ENCODE measurements at places on chromosomes 2 and 18.

GRCh38 chr2:38202713-38203445, 126.9 kb upstream of the CYP1B1 start:
- no peak for DNase-seq

DNA sequence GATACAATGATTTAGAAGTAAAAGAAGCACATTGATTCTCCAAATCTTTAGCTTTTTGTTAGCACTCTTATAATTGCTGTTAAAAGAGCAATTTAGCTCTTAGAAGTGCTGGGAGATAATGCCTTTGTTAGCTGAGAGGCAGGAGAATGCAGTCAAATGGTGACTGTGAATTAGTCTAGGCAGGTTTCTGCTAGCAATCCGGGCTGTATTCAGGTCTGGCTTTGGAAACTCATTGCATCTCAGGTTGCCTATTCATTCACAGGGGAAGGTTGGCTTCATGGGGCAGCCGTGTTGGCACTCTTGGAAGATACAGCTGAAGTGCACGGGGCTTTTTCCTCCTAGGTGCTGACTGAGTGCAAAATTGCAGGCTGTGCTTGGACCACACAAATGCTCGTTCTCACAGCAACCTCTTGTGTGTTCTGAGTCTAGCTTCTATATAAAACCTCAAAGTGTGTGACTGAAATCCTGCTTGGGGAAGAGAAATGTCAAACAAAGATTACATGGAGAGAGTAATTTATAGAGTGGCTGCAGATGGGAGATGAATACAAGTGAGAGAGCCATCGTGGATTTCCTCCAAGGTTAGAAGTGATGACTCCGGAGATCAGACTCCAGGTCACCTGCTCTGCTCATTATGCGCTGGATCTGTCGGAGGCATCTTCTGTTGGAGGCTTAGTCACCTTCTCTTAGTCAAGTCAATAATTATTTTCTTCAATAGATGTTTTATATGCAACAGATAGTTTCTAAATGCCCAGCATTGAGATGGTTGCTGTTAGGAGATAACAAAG, 167.8 kb downstream of the PMAIP1 start:
- no peak for DNase-seq

DNA sequence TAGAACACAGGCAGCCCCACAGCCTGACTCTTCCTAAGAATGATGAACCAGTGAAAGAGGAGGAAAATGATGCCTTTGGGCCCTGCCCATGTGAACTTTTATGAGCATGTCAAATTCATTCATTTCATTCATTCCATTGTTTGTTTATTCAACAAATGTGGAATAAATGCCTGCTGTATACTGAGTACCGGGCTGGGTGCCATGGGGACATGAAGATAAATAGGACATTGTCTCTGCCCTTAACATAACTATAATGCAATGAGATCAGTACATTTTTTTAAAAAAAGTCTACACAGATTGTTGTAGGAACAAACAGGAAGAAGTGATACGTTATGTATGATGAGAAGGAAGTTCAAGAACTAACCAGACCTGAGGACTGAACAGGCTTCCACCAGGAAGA, 14.7 kb downstream of the MREG start:
- no peak for DNase-seq

GRCh38 chr2:151070253-151070652, 191.4 kb downstream of the RBM43 start:
- no peak for DNase-seq

DNA sequence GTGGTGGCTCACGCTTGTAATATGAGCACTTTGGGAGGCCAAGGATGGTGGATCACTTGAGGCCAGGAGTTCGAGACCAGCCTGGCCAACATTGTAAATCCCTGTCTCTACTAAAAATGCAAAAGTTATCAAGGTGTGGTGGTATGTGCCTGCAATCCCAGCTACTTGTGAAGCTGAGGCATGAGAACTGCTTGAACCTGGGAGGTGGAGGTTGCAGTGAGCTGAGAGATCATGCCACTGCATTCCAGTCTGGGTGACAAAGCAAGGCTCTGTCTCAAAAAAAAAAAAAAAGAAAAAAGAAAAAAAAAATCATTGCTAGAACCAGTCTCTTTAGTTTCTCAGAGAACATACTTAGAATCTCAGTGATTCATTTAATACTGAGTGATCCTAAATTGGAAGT, 217.1 kb downstream of the DYM start:
- no peak for DNase-seq

DNA sequence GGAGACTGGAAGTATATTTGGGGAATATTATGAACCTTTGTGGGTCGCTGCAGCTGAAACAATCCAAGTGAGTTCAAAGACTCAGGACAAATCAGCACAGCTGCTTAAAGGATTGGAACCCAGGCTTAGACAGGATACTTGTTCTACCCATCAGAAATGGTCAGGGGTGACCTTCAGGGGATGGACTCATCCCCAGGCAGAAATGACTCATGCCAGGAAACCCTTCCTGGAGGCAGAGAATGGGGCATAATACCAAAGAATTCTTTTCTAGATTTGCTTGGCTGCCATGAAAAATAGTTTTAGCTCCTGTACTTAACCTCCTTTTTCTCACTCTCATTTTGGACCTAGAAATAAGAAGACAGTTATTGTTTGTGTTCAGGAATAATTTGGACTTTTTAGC, 425.5 kb downstream of the TSN start:
- DNase-seq = no peak

DNA sequence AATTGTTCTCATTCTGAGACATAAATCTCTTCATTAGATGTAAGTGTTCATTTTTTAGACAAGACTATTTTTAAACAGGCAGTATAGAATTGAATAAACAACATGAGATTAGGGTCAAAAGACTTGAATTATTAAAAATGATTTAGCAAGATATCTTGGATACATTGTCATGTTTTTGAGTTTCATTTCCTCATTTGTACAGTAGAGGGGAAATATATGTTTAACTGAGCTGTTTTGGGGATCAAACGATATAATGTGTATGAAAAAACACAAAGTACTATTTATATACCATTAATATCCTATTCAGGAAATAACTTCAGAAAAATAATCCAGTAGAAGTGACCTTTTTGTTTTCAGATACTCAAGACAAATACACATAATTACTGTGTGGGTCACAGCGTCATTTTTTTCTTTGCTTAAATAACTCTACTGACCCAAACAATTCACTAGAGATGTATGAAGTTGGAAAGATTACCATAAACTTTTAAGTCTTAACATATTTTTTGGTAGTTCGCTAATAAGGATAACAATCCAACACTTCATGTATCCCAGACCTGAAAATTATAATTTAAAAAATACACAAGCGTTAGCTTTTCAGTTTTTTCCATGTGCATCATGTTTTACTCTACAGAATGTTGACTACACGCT, 896 bp upstream of the ASXL3 start:
- DNase-seq = no peak

- DNase-seq = no peak
Measured at GRCh38 chr2:10252224-10252623, 50.5 kb upstream of the HPCAL1 start.

GRCh38 chr18:65073060-65073550, 677.7 kb upstream of the CDH7 start:
- no peak for DNase-seq

DNA sequence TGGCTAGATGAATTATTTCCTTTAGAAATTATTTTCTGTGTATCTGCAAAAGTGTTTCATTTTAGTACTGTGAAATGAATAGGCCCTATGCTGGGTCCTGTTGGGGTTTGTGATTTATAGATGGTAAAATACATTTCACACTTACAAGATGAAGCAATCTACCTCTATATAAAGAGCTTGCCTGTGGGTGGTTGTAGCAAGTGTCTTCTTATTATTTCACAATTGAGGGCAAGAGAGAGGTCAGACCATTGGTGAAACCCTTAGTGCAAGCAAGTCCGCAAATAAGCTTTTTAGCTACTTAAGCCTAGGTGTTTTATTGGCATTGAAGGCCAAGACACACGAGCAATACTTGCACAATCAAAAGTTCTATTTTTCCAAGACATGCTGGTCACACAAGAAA, 153.1 kb downstream of the FMNL2 start:
- DNase-seq = no peak

DNA sequence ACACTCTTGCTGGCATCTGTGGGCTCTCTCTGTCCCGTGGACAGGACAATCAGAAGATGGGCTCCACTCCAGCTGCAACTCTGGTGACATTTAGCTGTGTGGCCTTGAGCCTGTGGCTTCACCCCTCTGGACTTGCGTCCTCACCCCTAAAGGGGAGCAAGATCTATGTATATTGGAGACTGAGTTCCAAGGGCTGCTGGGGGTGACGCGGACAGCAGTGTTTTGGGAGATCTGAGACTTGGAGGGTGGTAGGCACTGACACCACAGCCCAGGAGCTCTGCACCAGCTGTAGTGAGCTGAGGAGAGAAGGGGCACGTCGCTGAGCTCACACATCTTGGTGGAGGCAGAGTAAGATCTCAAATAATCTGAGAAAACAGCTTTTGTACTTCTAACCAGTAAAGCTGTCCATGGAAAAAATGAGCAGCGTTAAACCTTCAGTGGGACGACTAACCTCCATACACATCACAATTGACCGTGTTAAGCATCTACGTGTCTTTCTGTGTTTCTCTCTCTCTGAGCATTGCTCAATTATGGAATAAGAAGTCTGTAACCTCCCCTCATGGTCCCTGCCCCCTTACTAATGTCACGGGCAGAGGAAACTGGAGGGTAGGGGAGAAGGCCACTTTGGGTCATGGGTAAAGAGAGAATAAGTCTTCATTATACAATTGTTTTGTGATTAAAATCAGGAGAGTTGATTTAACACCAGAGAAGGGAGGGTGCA, 85.8 kb downstream of the SH3RF3 start:
- no peak for DNase-seq
